ENCODE measurements at places on chromosomes 5 and 9.

DNA sequence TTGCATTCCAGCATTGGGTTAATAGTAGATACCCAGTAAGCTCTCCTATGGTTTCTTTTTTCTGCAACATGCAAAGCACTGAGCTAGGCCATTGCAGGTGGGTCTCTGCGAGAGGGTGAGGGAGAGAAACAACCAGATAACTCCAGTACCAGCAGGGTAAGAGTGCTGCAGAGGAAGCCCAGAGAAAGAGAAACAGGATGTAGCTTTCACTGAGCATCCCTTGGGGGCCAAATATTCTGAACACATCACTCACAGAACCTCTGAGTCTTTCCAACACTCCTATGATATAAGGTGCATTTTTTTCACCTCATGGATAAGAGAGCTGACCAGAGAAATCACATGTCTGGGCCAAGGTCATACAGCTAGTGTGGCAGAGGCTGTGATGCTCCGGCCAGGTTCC, 76.7 kb downstream of the TRIM32 start:
- DNase-seq = no peak

DNA sequence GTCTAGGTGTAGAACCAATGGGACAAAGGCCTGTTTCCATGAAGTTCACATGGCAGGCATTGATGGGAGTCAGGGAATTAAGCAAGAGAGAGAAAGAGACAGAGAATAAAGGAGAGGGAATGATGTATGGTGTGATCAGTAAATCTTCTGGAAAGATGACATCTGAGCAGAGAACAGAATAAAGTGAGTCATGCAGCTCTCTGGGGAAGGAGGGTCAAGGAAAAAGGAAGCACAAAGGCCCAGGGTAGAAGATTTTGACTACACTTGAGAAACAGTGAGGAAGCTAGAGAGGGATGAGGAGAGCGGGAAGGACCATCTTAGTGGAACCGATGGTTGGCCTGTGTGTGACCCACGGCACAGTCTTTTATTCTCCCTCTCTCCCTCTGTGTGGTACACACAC, 425.9 kb downstream of the SPOCK1 start:
- DNase-seq = no peak

DNA sequence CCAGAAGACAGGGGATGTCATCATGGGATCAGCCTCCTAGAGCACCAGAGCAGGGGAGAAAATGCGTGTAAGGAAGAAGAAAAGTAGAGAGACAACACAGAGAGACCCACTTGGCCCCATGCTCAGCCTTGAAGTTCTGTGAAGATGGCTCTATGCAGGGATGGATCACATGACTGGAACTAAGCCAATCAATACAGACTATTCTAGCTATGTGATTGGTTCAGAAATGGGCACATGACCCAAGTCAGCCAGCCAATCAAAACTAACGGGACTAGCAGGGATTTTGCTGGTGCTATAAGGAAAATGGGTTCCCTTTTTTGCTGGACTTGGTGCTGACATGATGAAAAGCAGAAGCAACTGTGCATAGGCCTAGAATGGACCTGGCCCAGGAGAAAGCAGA, 173.0 kb upstream of the TBC1D2 start:
- no peak for DNase-seq

DNA sequence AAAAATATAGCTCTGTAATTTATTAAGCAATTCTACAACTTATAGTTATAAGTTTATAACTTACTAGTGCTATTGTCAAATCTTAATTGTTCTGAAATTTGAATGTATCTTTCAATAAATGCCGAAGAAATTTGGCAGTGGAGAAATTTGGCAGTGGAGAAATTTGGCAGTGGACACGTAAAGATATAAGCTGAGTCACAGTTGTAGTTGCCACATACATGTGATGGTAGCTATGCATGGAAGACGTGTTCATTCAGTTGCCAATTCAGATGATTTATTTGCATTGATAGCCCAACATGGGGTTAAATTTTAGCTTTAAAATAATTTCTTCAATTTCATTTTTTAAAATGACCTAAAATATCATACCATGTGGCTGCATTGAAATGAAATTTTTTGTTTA, 127.8 kb upstream of the NR4A3 start:
- DNase-seq = no peak

GRCh38 chr5:58085800-58086199, 374.1 kb downstream of the PLK2 start:
- no peak for DNase-seq

- no peak for DNase-seq
Measured at GRCh38 chr5:114243972-114244317, 117.9 kb upstream of the KCNN2 start.

DNA sequence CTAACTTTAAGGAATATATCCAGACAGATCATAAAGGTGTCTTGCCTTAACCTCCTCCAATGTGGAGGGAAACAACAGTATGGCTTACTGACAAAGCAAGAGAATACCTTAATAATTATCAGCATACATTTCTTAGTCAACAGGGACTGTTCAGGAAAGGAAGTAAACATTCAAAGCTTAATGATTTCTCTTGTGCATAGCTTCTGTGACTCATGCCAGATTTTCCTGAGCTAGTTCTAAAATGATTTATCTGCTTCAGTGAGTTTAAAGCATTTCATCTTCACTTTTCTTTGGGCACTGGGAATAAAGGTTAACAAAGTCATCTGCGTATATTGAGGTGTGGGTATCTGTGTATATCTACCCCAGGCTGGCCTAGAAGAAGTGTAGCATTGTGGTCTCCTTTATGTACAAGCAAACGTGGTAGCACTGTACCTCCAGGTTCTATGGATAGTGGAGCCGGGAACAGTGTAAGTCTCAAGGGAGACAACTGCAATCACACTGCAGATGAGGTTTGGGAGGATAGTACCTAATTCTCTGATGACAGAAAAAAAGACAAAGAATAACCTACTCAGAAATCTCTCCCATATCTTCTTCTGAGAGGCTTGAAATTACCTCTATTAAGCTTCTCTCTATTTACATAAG, 284.1 kb downstream of the HCN1 start:
- DNase-seq = no peak

GRCh38 chr5:60382716-60383115, 317.2 kb downstream of the DEPDC1B start:
- DNase-seq = peak; percentile 32

DNA sequence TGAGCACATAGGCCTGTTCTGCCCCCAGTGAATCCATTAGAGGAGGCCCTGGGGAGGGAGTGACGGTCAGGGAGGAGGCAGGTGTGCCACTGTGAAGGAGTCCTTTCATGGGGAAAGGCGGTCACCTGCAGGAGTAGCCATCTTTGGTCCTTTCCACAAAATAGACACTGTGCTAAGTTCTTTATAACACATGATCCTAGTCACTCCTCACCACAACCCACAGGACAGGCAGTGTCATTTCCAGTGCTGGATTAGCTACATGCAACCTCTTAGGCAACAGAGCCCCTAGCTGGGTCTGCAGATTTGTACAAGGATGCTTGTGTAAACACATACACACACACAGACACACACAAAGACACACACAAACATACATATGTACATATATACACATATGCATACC, 18.3 kb downstream of the DOCK2 start:
- DNase-seq = no peak

DNA sequence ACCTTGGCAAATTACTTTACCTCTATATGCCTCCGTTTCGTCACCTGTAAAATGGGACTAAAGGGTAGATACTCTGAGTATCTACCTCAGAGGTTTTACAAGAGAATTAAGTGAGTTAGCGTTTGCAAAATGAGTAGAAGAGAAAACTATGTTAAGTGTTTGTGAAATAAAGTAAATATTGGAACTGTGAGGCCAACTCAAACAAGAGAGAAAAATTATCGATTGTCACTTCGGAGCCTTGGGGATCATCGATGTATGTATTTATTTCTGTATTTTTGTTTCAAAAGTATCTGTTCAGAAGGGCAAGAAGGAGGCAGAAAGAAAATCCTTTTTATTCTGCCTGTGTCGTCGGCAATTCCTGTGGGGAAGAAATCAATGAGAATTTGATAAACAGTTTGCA, 25.8 kb upstream of the C5orf58 start:
- no peak for DNase-seq

DNA sequence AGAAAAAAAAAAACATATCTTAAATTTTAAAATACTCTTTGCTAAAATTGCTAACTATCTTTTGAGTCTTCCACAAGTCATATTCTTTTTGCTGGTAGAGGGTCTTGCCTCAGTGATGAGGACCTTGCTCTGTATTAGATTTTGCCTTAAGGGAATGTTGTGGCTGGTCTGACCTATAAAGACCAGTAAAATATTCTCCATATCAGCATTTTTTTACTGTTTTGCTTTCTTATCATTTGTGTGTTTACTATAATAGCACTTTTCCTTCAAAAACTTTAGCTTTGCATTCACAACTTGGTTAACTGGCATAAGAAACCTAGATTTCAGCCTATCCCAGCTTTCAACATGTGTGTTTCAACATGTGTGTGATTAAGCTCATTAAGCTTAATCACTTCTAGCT, 224.7 kb upstream of the CDH18 start:
- DNase-seq = no peak
